ENCODE measurements at places on chromosomes 7 and 10.

DNA sequence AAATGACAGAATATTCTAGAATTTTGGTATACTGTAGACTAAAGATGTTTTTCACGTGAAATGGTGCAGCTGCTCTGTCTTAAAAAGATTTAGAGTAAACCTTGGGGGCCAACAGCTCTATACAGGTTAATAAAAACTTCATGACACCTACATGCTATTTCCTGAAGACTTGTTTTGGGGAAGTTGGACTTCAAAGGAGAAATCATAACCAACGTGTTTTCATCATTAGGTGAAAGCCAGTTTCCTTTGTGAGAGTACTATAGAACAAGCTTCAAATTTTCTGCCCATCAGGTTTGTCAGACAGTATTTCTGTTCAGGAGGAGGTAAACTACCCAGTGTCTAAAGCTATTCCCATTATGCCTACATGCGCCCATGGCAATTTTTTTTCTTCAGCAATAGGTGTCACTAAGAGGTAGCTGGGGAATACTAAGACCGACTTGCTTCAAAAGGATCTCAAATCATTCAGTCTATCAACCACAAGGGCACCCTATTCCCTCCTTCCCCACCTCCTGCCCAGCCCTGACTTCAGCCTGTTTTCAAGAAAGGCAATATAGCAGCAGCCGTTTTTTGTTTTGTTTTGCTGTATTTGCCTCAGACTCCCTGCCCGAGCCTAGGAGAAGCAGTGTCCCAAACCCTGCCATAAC lies 237.3 kb upstream of the SP8 start:
- DNase-seq = no peak

DNA sequence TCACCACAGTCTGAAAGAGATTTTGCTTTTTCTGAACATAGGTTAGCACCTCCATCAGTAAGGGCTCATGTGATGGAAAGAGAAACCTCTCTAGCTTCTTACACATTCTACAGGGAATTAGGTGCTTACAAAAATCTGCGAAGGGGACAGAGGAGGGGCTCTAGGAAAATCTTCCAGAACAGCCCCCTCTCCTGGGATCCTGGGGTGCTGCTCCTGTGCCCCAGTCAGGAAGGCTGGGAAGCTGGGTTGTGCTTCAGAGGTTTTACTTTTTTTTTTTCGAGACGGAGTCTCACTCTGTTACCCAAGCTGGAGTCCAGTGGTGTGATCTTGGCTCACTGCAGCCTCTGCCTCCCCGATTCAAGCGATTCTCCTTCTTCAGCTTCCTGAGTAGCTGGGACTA lies 7.5 kb upstream of the FAM171A1 start:
- DNase-seq = no peak

DNA sequence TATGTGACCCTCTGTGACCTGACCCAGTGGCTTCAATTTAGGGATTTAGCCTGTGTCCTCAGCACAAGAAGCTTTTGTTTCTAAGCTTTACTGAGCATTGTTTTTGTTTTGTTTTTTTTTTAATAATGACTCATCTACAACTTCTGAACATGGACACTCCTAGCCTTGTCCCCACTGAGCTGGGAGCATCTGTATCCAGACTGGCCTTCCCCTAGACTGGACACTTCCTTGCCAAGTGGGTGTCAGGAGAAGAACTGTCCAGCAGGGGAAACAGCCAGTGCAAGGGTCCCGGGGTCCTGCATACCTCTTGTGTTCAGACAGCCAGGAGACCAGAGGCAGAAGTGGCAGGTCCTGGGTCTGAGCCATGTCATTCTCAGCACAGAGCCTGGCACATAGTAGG lies 108.6 kb downstream of the TMEM130 start:
- no peak for DNase-seq

- DNase-seq = no peak
These were observed 46.1 kb upstream of the SEPTIN7 start for GRCh38 chr7:35754741-35755140.

DNA sequence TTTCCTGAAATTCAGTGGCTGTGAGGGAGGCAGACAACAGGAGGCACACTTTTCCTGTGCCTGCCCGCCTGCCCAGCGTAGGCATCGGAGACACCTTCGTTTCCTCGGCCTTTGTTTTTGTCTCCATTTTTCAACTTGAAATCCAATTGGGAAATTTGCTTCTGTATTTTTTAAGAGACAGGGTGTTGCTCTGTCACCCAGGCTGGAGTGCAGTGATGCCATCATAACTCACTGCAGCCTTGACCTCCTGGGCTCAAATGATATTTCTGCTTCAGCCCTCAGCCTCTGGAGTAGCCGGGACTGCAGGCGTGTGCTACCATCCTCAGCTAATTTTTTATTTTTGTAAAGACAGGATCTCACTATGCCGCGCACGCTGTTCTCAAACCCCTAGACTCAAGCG lies 116.8 kb downstream of the CYTH3 start:
- DNase-seq = no peak

Measured in activated naive CD4-positive, alpha-beta T cell treated with anti-CD3 and anti-CD28 coated beads, Interleukin-2, amount 10 ng/mL, durations not matched to agents 7 days and 5 days (primary cell).